Stimulated activated naive CD4-positive, alpha-beta T cell (primary cell): ENCODE measurements at places on chromosomes 2 and 18.

- DNase-seq: no peak
These were observed 2.3 kb upstream of the PSD4 start for GRCh38 chr2:113171334-113172075.

GRCh38 chr2:34660741-34661140 is 1061.6 kb upstream of the FAM98A start:
- DNase-seq: no peak

GRCh38 chr2:190031969-190032618 is 30.4 kb downstream of the MSTN start:
- DNase-seq: no peak

DNA sequence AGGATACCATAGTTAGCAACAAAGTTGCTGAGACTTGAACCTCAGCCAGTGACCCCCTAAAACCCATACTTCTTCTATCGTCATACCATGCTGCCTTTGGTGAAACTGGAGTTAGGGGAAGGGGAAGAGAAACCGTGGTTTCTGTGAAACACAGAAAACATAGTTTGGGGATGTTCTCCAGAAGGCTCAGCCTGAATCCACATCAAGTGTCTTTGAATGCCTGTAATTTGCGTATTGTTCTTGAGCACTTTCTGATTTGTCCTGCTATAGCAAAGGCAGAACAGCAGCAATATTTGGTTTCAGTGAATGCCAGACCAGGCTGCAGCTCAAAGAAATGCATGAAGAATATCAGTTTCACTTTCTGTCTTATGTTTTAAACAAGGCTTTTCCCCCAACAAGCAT is 258.7 kb downstream of the TTC32 start:
- no peak for DNase-seq

- no peak for DNase-seq
These were observed 36.7 kb downstream of the SH3BP4 start for GRCh38 chr2:234988491-234988890.

DNA sequence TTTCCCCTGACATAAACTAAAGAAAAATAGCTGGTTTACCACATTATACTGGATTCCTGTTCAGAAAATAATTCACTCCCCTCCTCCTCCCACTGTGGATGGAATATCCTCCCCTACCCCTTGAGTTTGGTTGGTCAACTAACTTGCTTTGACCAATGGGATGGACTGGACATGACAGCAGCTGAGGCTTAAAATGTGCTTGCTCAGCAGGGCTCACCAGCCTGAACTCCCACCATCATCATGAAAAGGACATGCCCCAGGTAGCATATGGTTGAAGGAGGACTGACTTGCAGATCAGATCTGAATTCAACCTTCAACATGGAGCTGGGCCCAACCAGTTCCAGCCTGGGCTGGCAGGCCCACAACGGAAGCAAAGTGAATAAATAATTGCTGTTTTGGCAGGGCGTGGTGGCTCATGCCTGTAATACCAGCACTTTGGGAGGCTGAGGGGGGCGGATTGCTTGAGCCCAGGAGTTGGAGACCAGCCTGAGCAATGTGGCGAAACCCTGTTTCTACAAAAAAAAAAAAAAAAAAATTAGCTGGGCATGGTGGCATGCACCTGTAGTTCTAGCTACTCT is 284.4 kb downstream of the AFF3 start:
- DNase-seq: no peak

DNA sequence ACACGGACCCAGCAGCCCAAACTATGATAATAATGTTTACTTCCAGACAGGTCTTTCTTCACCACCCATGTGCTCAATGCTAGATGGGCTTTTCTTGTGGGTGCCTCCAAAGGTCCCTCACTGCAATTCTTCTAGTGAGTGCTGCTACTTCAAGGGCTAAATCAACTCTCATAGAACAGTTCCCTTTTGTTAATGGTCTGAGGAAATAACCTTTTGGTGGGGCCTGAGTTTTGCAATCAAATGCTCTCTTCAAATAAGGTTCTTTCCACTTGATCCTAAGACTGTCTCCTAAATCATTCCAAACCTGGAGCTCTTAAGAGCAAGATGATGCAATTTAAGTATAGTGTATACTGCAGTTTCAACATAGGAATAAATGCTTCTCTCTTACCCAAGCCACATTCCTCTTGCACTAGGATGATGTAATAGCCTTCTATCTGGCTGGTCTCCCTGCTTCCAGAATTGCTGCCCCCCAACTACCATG is 6.0 kb downstream of the NEMP2 start:
- DNase-seq: no peak

DNA sequence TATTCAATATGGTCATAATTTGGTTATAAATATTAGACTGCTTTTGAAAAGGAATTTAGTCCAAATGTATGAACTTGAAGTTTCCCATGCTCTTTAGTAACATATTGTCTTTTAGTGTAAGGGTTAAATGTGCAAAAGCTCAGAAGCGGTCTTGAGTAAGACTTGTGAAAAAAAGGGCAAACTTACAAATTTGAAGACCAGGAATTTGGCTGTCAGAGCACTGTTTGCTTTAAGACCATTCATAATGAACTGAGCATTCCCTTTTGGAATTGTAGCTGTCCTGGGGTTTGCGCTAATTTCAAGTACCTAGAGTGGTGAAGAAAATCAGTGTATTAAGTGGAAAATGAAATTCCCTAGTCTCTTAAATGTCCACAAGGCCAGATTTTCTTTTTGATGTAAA is 6.9 kb upstream of the ZEB2 start:
- no peak for DNase-seq
